Hypothalamus (tissue), 51 donors: ENCODE measurements at places on chromosomes 2 and 18.

GRCh38 chr2:173161507-173161906 is 85.9 kb downstream of the MAP3K20 start:
- DNase-seq: no peak

DNA sequence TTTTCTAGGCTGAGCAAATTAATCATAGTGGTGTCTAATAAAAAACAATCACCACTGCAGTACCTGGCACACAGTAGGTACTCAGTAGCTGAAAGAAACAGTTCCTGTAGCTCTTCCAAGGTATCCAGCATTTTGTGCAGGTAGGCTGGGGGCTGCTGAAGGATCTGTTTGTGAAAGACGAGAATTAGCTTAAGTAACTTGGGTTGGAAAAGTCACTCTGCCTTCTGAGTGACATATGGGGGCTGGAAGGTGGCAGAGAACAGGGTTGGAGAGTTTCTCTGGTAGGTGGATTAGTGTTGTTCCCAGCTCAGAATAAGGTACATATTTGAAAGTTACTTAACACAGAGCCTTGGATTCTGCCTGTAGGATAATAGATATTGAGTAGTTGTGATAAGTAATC is 72.8 kb downstream of the FMNL2 start:
- DNase-seq: no peak

GRCh38 chr2:234650911-234651310 is 154.0 kb upstream of the ARL4C start:
- DNase-seq: no peak

GRCh38 chr2:9364791-9365497 is 58.4 kb downstream of the ITGB1BP1 start:
- DNase-seq: no peak

- DNase-seq: no peak
These were observed 18.5 kb upstream of the SERPINB12 start for GRCh38 chr18:63523660-63524059.

DNA sequence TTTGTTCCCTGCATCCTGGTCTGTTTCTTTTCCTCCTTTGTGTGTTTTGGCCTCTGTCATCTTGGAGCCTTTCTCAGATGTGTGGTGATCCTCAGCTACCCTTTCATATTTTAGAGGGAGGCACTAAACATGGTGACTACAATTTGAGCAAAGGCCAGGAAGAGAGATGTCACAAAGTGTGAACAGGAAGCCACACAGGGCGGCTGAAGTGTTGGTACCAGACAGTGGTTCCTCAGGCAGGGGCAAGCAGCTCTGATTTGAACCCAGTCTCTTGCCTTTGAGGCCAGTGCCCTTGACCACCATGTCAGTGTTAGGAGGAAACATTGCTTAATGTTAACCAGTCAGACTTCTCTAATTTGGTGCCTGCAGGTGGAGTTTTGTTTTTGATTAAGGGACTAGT is 9.2 kb downstream of the LRRFIP1 start:
- no peak for DNase-seq
